ENCODE measurements at places on chromosomes 4 and X.

DNA sequence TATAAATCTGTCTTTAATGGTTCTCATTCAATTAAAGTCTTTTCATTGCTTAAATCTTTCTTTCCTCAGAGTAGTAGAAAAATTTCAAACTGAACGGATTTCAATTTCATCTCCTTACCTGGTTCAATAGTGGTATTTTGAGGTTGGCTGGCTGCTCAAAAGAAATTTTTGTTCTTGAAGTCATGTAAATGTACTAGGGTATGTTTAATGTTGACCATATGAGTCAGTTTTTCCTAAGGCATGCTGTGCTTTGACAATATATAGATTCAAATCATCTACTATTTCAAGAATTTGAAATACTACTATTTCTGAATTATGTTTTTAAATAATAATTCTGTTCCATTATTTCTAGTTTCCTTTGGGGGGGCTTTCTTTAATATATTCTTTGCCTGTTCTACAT is 105.5 kb downstream of the PACRGL start:
- DNase-seq, result no peak

DNA sequence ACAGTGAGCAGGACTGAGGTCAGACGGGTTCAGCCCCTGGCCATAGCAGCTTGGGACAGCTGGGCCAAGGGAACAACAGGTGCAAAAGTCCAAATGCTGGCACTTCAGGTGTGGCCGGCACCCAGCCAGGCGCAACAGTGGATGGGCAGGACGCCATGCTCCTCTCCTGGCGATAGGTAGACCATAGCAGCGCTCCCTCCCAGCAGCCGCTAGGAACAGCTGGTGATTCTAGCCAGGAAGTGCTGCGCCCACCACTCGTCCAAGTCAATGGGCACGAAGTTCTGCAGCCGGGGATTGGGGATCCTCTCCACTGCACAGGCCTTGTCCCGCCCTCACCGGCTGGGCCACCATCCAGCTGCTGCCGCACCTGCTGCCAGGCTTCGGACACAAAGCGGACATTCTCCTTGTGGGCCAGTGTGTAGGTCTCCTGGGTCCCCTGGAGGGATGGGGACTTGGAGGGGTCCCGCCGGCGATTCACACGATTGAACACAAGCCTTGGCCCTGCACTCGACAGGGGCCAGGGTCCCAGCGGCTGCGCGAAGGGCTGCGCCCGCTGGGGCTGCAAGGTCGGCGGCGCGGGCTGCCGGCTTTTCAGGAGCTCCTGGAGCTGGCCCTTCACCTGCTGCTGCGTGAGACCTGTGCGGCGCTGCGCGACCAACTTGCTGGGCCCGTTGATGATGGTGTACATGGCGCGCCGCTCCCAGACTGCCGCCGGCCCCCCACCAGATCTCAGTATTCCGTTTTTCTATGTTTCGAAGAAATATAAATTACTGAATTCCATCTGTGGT is 227.5 kb upstream of the STK26 start:
- DNase-seq, result no peak

DNA sequence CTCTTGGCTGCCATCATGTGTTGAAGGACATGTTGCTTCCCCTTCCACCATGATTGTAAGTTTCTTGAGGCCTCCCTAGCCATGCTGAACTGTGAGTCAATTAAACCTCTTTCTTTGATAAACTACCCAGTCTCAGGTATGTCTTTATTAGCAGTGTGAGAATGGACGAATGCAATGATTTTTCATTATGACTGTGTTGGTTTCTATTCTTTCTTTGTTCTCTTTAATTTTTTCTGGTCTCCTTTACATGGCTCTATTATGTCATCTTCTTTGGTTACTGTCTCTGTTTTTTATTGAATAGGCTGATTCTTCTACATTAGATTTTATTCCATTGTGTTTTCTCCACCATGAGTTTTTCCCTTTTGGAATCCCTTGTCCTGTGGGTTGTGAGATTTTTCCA is 840.6 kb downstream of the TRAM1L1 start:
- no peak for DNase-seq

- DNase-seq, result no peak
Measured at GRCh38 chrX:136047016-136047642, 61.9 kb downstream of the SLC9A6 start.

DNA sequence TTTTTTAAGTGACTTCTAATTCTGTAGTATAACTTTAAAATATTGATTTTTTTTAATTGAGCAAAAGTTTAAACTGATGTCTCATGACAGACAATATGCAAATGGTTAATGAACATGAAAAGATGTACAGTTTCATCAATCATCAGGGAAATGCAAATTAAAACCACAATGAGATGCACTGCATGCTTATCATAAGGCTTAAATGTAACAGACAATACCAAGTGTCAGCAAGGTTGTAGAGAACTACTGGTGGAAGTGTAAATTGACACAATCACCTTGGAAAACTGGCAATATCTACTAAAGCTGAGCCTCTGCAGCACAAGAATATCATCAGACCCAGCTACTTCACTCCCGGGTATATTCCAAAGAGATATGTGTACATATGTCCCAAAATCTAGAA is 70.2 kb upstream of the DAPP1 start:
- DNase-seq, result no peak

DNA sequence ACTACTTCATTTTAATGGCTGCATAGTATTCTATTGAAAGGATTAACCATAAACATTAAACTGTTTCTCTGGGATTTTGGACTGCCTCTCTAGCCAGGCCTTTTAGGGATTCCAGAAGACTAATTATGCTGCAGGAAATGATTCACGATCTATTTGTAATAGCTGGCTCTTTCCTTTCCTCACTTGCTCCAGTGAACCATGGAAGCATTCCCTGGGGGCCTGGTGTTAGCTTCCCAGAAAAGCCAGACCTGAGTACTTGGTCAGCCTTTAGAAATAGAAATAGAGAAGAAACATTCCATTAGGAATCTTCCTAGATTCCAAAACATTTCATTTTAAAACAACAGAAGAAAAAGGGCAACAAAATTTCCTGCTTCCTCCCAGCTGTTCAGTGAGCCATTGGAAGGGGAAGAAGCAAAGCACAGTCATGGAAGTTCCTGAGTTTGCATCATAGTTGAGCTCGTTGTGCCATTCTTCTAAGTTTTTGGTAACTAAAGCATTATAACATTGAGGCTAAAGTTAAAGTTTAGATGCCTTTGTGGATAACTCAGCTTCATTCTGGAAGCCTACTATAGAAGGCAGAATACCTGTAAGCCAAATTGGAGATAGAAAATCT is 83.5 kb downstream of the NPNT start:
- no peak for DNase-seq

- no peak for DNase-seq
Measured at GRCh38 chrX:49116716-49117115, 6.8 kb downstream of the GPKOW start.

DNA sequence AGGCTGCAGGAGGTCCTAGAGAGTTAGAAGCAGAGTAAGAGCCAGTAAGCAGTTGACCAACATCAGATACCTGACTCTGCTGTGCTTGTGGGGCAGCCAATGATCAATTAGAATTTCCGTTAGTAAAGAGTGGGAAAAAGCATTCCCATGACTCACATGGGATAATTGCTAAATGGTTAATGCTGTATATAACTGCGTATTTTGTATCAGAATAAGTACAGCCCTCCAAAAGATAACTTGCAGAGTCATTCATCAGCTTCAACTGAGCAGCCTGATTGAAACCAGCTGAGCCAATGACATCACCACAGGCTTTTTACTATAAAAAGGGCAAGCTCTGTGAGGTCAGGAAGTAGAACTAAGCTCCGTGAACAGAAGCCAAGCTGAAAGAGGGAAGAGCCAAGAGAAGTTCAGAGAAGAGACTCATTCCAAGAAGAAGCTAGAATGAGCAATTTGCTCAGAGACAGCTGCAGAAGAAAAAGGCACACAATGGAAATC is 67.9 kb downstream of the PPP3CA start:
- peak; percentile 20 for DNase-seq

GRCh38 chr4:150818661-150819060 is 196.4 kb downstream of the LRBA start:
- DNase-seq, result no peak

- DNase-seq, result peak; percentile 68
Measured at GRCh38 chrX:154719132-154719675, 31.7 kb downstream of the GAB3 start.

- DNase-seq, result no peak
Measured at GRCh38 chrX:15438332-15438731, 54.1 kb upstream of the VEGFD start.

DNA sequence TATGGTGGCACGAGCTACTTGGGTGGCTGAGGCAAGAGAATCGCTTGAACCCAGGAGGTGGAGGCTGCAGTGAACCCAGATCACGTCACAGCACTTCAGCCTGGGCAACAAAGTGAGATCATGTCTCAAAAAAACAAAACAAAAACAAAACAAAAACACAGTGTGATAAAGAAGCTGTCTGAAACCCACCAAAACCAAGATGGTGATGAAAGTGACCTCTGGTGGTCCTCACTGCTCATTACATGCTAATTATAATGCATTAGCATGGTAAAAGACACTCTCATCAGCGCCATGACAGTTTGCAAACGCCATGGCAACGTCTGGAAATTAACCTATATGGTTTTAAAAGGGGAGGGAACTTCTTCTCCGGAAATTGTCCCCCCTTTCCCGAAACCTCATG is 29.4 kb upstream of the OPHN1 start:
- DNase-seq, result peak; percentile 10

- DNase-seq, result no peak
Measured at GRCh38 chrX:40082447-40083119, 15.2 kb downstream of the BCOR start.

DNA sequence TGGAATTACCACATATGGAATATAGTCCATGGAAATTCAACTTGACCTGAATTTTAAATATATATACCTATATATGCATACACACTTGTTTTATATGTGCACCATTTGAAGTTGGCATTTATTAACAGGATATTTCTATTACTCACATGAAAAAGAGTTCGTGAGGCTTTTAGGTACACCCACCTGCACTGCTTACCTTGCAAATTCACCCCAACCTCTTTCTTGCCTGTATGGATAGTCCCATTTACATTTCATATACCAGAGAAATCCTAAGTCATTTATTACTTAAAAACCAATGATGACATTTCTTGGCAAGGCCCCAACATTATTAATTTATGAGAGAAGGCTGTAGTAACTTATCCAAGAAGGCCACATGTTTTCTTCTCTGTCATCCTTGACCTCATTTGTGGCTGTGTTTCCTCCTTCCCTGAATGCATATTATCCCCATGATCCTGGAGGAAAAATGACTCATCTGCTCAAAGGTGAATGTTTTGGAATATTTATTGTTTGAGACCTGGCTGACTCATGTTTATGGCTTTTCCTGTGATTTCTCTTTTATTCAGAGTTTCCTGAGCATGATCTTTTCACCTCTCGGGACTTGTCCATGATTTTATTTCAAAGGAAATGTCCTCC is 62.2 kb upstream of the FAM241A start:
- DNase-seq, result no peak

DNA sequence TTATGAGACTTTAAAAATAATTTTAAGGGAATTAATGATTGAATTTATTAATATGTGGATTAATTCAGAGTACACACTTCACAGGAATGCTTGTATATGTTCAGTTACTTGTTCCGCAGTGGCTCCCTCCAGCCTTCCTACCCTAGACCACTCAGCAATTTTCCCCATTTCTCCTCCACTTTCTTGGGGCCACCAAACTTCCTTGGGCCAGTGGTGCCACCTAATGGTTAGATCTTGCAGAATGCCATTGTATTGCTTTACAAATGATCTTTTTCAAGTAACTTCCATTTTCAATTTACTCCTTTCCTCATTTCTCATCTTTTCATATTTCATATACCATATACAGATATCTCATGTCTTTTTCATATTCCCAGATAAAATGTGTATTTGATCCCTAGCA is 3.6 kb upstream of the RNF175 start:
- DNase-seq, result peak; percentile 18

DNA sequence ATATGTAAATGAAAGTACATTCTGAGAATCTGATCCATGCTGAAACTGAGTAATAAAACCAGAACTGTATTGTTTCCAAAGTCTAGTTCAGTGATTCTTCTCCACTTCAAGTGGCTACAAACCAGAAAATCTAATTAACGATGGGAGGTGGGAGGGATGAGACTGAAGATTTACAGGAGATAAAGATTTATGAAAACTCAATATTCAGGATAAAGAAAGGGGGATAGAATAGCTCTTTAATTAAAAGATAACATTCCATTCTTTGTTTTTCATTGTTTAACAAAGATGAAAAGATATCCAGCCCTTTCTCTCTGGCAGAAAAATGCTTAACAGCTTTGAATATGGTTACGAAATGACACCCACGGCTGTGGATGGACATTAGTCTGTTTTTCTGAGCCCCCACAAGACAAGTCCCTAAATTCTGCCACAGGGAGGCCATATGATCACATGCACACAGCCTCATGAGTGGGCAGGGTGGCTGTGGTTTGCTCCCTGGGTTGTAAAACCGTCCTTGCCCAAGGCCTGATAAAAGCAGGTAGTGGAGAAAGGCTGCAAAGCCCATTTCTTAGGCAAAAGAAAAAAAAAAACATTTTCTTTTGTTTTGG is 36.4 kb downstream of the TMEM150C start:
- DNase-seq, result no peak

GRCh38 chr4:22029803-22030202 is 81.2 kb upstream of the KCNIP4 start:
- DNase-seq, result no peak

- DNase-seq, result no peak
Measured at GRCh38 chr4:17758485-17758884, 22.9 kb downstream of the FAM184B start.

GRCh38 chr4:61877893-61878292 is 677.8 kb downstream of the ADGRL3 start:
- no peak for DNase-seq

GRCh38 chr4:87055311-87055710 is 120.5 kb downstream of the AFF1 start:
- no peak for DNase-seq

GRCh38 chrX:134895805-134896581 is 94.8 kb upstream of the SMIM10 start:
- DNase-seq, result no peak

- no peak for DNase-seq
Measured at GRCh38 chrX:20463296-20464075, 196.8 kb upstream of the RPS6KA3 start.

GRCh38 chr4:144711700-144712456 is 65.9 kb downstream of the HHIP start:
- DNase-seq, result no peak

DNA sequence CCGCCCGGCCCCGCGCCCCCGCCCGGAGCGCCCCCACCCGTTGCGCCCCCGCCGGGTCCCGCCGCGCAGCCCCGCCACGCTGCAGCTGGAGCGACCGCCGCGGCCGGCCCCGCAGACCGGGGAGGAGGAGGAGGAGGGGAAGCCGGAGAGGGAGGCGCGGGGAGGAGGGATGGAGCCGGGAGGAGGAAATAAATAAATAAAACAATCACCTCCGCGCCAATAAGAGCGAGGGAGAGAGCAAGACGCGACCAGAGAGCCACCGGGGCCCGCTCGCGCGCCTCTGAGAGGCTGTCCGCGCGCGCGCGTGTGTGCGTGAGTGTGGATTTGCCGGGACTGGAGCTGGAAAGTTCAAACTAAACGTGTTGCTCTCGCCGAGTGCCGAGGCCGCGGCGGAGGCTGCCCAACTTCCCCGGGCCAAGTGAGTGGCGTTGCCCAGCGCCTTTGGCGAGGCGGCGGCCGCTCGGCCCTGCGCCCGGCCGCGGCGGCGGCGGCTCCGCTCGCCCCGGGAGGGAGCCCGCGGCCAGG is 2184.4 kb upstream of the TENM3 start:
- DNase-seq, result no peak

All from activated CD4-positive, alpha-beta memory T cell treated with anti-CD3 and anti-CD28 coated beads for 36 hours (primary cell).